GOT3 (cell line): ENCODE measurements at places on chromosomes 13 and 19.

DNA sequence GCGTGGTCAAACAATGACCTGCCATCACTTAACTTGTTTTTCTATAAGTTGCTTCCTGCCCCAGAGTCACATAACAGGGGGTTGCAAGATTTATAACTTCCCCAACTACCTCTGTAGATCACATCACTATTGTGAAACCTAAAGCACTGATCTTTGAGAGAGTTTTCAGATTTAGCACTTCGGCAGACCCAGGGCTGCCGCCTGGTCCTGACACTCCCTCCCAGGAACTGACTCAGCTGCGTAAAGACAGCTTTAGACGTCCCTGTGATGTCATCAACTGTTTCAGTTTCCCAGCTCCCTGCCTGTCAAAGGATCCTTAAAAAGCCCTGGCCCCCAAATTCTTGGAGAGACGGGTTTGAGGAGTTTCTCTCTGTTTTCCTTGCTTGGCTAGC is 33.3 kb downstream of the IGFL2 start:
- no peak for DNase-seq

DNA sequence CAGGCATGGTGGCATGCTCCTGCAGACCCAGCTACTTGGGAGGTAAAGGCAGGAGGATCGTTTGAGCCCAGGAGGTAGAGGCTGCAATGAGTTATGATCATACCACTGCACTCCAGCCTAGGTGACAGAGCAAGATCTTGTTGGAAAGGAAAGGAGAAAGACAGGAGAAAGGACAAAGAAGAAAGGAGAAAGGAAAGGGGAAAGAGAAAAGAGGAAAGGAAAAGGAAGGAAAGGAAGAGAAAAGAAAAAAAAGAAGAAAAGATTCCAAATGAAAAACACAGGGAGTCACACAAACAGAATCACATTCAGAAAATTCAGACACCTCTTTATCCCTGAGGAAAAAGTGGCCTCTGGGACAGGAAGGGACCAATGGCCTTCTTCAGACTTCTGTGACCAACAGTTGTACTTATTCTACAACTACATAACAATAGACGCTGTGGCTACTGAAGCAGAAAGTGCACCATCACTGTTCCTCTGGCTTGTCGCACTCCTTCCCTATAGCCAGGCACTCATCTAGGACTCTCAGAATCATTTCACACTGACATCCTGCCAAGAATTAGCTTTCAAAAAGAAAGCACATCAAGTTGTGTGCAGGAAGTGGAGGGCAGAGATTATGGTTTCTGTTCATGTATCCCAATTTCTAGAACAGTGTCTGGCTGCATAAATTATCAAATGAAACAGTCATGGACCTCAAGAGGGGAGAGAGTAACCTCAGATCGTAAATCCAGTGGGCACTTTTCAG is 5.9 kb downstream of the MTMR6 start:
- no peak for DNase-seq

- DNase-seq: peak; percentile 96
These were observed at the start of gene JUNB for GRCh38 chr19:12791345-12792050. JUNB (plus strand) TSS chr19:12791486; CDS start chr19:12791772, 286 bp downstream.

GRCh38 chr13:112174476-112175110 is 107.6 kb downstream of the SOX1 start:
- DNase-seq: no peak

- no peak for DNase-seq
These were observed 7.8 kb upstream of the CEACAM5 start for GRCh38 chr19:41700381-41701195.

GRCh38 chr19:49802836-49803528 is 10.1 kb downstream of the FUZ start:
- DNase-seq: no peak

DNA sequence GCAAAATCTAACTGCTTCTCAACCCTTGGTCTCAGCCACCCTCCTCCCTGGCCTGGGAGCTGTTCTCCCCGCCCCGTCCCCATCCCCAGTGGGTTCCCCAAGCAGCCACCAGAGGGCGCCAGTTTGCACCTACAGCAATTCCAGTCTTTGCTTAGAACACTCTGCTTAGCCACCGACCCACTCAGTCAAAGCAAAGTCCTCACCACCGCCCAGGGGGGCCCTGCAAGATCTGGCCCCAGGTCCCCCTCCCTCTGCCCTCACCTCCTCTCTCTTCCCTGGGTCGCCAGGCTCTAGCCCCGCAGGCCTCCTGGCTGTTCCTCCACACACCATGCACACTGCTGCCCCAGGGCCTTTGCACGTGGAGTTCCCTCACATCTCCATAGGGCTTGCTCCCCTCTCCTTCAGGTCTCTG is 12.4 kb downstream of the TMEM143 start:
- DNase-seq: peak; percentile 27

DNA sequence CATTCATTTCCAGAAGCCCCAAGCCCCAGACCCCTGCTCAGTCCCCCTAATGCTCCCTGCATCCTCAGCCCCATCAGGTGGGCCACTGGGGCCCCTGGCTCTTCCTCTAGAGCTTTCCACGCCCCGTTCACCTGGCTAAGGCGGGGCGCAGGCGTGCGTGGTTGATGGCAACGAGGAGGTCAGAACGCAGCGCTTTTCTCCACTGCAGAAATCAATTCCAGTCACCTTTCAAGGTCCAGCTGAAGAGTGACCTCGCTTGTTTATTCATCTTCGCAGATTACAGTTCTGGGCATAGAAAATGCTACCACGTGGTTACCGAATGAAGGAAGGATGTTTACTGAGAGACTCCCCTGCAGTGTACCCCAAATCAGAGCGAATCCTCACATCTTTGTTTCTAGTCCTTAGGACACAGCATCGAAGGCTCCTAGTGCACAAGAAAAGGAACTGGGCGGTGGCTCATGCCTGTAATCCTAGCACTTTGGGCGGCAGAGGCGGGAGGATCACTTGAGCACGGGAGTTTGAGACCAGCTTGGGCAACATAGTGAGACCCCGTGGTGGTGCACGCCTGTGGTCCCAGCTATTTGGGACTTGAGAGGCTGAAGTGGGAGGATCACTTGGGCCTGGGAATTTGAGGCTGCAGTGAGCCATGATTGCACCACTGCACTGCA is 828 bp upstream of the PBX4 start:
- no peak for DNase-seq

GRCh38 chr13:78607409-78608251 is 4.3 kb upstream of the POU4F1 start:
- no peak for DNase-seq

DNA sequence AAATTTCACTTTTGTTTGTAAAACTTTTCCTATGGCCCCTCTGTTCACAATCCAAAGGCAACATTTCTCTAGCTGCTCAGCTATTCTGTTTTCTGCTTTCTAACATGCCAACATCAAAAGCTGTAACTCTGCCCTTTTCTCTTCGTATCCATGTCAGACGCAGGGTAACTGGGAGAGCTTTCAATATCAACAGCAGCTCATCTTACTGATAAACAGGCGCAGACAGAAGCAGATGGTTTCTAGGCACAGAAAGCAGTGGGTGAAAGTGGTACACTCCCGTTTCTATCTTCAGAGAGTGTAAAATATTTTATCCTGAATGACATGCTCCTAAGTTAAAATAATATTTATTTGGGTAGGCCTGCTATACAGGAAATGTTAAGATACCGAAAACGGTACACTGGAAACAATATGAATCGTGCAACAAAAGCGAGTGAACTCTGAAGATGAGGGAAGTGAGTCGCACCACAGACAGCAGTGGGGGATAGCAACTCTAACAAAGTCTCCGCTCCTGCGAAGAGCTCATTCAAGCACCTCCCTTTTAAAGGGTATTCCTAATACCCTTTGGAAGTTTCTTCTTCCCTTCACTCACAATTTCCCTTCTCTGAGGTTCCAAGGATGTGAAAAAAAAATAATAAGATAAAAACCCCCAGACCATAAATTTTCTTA is 798.3 kb downstream of the GPC5 start:
- DNase-seq: no peak

DNA sequence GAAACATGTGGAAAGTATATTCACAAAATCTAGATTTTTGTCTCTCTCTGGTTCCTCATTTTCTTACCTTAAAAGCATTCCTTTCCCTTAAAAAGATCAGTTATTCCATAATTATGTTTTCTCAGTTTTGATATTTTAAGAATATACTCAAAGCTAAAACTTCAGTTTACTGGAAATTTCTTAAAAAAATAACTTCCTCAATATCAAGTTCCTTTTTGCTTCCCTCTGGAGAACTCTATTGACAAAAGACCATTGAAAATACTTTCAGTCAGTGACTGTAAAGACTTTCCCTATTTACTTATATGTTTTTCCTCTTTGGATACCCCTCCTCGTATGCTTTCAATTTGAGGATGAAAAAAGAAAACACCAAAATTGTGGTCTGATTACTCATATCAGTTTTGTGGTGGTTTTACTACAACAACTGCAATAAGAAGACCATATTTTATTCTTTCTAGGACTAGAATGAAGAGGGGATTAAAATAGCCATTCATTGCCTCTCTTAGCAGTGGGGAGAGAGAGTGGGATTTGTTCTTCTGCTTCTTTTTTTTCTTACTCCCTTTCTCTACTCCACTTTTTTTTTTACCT is 113.2 kb downstream of the ESD start:
- no peak for DNase-seq

DNA sequence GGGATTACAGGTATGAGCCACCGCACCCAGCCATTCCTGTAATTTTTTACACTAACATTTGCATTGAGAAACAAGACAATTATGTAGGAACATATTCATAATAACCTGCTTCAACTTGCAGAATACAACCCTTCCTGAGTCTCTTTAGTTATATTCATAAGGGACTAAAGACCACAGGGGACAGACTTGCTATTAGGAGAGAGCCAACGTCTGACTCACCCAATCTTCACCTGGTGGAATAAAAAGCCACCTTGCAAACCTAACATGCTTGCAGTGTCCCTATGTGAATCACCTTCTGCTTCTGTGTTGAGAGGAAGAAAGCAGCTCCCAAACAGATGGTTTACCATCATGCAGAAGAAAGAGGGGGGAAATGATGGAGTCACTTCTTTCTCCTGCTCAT is 456.1 kb downstream of the PCDH9 start:
- no peak for DNase-seq

GRCh38 chr13:75194717-75195462 is 287.1 kb downstream of the TBC1D4 start:
- DNase-seq: no peak

DNA sequence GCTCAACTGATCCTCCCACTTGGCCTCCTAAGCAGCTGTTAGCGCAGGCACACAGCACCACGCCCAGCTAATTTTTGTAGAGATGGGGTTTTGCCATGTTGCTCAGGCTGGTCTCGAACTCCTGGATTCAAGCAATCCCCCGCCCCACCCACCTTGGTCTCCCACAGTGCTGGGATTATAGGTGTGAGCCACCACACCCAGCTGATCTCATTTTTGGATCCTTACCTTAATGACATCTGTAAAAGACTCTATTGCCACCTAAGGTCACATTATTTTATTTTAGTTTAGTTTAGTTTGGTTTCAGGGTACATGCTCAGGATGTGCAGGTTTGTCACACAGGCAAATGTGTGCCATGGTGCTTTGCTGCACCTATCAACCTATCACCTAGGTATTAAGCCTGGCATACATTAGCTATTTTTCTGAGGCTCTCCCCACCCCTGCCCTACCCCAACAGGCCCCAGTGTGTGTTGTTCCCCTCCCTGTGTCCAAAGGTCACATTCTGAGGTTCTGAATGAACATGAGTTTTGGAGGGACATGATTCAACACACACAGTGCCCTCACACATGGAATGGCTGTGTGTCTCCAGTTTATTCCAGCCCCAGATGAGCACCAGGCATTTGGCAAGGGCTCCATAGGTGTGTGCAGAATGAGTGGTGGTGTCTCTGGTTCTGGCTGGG is 1.3 kb downstream of the OR10H5 start:
- no peak for DNase-seq

DNA sequence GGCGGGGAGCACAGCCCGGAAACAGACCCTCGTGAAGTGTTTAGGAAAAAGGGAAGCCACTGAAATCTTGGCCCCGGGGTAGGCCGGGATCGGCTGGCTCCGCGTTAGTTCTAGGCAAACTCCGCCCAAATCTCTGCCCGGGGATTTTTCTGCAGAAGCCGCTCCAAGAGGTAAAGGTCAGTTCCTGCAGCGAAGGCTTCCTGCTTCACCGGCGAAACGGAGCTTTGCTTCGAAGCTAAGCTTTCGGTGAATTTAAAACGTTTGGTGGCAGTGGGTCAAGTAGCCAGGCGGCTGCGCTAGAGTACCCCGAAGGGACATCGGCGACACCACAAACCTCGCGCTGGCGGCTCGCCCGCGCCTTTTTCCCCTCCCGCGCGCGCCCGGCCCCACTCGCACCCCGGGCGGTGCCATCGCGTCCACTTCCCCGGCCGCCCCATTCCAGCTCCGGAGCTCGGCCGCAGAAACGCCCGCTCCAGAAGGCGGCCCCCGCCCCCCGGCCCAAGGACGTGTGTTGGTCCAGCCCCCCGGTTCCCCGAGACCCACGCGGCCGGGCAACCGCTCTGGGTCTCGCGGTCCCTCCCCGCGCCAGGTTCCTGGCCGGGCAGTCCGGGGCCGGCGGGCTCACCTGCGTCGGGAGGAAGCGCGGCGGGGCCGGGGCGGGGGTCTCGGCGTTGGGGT is 441 bp downstream of the GJB2 start:
- no peak for DNase-seq

GRCh38 chr19:11581740-11582139 is 4.3 kb upstream of the ACP5 start:
- DNase-seq: no peak

- DNase-seq: no peak
These were observed 161.5 kb downstream of the MZT1 start for GRCh38 chr13:72565893-72566292.

DNA sequence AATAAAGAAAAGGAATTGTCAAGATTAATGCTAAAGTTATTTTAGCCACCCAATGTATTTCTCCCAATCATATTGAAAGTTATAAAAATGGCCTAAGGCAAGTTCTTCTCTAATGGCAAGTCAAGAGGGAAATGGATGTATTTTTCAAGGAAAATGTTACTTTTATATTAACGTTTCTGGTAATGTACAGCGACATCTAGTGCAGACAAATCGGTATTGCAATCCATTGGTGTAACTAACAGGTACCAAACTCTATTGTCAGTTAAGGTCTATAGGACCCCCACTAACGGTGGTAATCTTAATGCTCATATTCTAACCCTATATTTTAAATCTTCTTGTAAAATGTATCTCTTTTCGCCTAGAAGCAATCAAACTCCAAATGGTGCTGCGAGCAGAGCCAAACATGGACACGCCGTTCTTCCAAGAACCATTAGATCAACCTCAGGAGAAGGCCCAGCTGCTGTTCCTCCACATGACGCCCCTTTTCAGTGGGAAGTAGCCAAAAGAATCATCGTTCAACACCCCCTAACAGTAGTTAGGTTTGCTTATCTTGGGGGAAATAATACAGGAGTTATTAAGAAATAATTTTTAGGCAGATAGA is 98.5 kb upstream of the PABPC3 start:
- no peak for DNase-seq

GRCh38 chr13:74288361-74288911 is 154.2 kb upstream of the KLF12 start:
- DNase-seq: no peak

DNA sequence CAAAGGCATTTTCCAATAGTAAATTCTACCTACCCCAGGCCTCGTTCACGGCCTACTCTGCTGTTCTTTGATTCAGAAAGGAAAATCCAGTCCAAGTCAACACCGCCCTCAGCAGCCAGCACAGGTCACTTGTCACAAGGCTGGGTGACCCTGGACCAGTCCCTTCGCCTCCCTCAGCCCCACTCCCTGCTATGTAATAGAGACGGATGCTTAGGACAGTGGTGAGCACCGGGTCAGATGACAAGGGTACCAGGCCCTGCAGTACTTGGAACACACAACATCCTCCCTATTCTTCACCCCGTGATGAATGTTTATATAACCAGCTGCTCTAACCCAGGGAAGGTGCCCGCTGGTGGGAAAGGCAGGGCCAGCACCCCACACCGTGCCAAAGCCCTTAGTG is 14.3 kb downstream of the LATS2 start:
- no peak for DNase-seq

- no peak for DNase-seq
These were observed 2.3 kb downstream of the FUT2 start for GRCh38 chr19:48698046-48698445.
